ENCODE measurements at places on chromosomes 6 and 20. TPM values are rescaled to one million over a fixed set of nuclear protein-coding genes. Genes with fewer than 3 reads are reported as not detected.

The MKKS gene
- 37.7 TPM for polyA plus RNA-seq

The LGSN gene
- 1.4 TPM for polyA plus RNA-seq

The RTEL1 gene
- polyA plus RNA-seq = 19.8 TPM

The NOP56 gene
- polyA plus RNA-seq = 305 TPM

The FILIP1 gene
- polyA plus RNA-seq = 2.4 TPM

The FRMD1 gene
- 25.1 TPM for polyA plus RNA-seq

The LY6G5C gene
- polyA plus RNA-seq = 2.7 TPM

The GSTA3 gene
- polyA plus RNA-seq = 0.52 TPM

The SOX18 gene
- polyA plus RNA-seq = 4.5 TPM

The ZC3H12D gene
- polyA plus RNA-seq = 0.70 TPM

The HCRTR2 gene
- 0.35 TPM for polyA plus RNA-seq

The LRRC73 gene
- polyA plus RNA-seq = 1.2 TPM

The AGER gene
- 28.0 TPM for polyA plus RNA-seq

The BPIFB6 gene
- polyA plus RNA-seq = not detected

The PEX6 gene
- polyA plus RNA-seq = 18.2 TPM

The NNAT gene
- 90.1 TPM for polyA plus RNA-seq

The MPC1 gene
- polyA plus RNA-seq = 77.9 TPM

The GLO1 gene
- polyA plus RNA-seq = 165 TPM

The RNF182 gene
- 2.8 TPM for polyA plus RNA-seq

The RIMS4 gene
- polyA plus RNA-seq = 0.52 TPM

The CDC5L gene
- polyA plus RNA-seq = 43.7 TPM

The SH3BGRL2 gene
- 33.4 TPM for polyA plus RNA-seq

The FYN gene
- 169 TPM for polyA plus RNA-seq

The GINM1 gene
- polyA plus RNA-seq = 95.2 TPM

The RNF144B gene
- polyA plus RNA-seq = 20.5 TPM

The SOBP gene
- 14.8 TPM for polyA plus RNA-seq

The BMP7 gene
- polyA plus RNA-seq = 62.4 TPM

The SDC4 gene
- 156 TPM for polyA plus RNA-seq

The UBR2 gene
- 36.2 TPM for polyA plus RNA-seq

The FAM83B gene
- 11.1 TPM for polyA plus RNA-seq

The ZCCHC3 gene
- 44.7 TPM for polyA plus RNA-seq

The CST2 gene
- not detected for polyA plus RNA-seq

The LCA5 gene
- polyA plus RNA-seq = 11.0 TPM

The NKX2-2 gene
- not detected for polyA plus RNA-seq

The CEBPB gene
- 2.4 TPM for polyA plus RNA-seq

The TTLL9 gene
- polyA plus RNA-seq = 5.5 TPM

The SLC22A23 gene
- polyA plus RNA-seq = 12.8 TPM

The FRK gene
- polyA plus RNA-seq = 5.8 TPM

The ME1 gene
- 2.5 TPM for polyA plus RNA-seq

The MEI4 gene
- 2.1 TPM for polyA plus RNA-seq

The MAP7 gene
- 35.3 TPM for polyA plus RNA-seq

The CASS4 gene
- 3.6 TPM for polyA plus RNA-seq

The HLA-DQB2 gene
- polyA plus RNA-seq = 2.9 TPM

The VGLL2 gene
- not detected for polyA plus RNA-seq

The CEP85L gene
- polyA plus RNA-seq = 8.9 TPM

The DEFB124 gene
- 0.48 TPM for polyA plus RNA-seq

The TSPO2 gene
- 0.76 TPM for polyA plus RNA-seq

The CD93 gene
- polyA plus RNA-seq = 37.9 TPM

Measured in left kidney (tissue), 8 donors.